Stimulated activated CD4-positive, alpha-beta T cell treated with anti-CD3 and anti-CD28 coated beads, Interleukin-15, amount 100 ng/mL, for 1 hour (primary cell): ENCODE measurements at places on chromosomes 5 and 9.

DNA sequence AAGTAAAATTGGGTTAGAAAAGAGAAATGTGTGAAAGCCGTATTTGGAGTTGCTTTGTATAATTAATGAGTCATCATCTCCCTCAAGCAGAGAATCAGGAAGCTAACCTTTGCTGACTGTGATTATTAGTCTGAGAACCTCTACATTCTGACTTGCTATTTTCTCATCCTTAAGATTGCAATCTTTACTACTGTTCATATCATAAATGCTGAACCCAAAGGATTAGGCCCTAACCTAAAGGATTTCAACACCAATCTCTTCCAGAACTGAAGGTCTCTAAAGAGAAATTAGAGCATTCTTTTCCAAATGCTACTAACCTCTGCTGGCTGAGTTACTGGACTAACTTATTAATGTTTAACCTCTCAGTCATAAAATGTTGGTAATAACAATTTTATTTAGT, 538.1 kb upstream of the MEF2C start:
- DNase-seq, result no peak

- no peak for DNase-seq
Observed at GRCh38 chr9:74765481-74765971, 122.2 kb downstream of the TRPM6 start.

DNA sequence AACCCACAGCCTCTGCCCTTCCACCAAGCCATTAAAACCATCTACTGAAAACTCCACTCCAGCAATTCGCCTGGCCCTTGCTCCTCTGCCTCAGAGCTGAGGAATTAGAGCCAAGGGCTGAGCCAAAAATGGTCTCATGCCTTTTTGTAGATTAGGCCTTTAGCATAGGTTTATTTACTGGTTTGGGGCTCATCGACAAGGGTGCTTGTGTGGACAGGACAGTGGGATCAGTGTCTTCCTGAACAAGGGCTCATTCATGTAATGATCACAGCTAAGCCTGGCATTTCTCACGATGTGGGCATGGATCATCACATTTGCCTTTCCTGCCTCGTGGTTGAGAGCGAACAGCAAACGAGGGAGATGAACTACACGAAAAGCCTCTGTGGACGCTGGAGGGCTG, 59.2 kb upstream of the PHF24 start:
- DNase-seq, result no peak

DNA sequence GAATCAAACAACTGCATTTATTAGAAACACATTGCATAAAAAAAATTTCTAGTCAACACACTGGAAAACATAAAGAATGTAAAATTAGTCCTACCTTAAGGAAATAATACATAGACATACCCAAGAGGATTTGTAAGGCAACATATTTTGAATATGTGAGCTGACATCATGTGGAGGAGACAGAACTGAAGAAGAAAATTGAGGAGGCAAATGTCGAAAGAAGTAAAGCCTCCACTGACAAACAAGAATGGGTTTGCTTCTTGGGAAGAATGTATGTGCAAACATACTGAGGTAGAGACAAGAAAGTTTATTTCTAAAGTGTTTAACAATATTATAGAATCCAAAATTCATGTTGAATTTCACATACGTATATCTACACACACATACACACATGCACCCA, 363.0 kb upstream of the PDE4D start:
- DNase-seq, result no peak

DNA sequence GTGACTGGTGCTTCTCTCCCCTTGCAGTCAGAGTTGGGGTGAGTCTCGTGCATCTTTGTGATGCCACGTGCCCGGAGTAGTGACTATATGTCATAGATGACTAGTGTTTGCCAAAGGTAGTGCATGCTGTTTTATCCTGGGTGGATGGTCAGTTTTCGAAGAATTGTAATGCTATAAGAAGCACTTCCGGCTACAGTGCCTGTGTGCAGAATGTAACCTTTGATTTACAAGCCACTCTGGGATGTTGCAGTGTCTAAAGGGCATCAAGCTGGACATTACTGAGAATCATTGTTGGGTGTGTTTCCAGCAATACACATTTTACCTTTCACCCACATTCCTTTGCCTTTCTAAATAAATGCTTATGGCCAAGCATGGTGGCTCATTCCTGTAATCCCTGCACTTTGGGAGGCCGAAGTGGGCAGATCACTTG, 16.7 kb downstream of the MVB12B start:
- DNase-seq, result no peak
